ENCODE measurements at places on chromosomes 2 and 18.

DNA sequence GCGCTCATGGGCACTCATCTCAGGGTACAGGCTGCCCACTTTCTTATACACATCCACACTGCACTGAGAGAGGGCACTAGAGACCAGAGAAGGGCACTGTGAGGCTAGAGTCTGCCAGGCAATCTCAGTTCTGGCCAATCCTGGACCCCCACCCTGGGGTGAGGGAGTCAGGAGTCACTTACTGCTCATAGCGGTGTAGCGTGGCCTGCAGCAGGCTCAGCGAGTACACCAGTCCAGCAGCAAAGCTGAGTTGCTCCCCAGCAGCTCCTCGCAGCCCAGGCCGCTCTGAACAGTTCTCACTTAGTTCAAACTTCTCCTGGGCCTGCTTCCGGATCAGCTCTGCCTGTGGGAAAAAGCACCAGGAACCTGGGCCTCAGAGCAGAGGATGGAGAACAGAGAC, 12.3 kb downstream of the DCTN1 start:
- DNase-seq = no peak

GRCh38 chr18:45252474-45252873, 362.8 kb upstream of the SLC14A2 start:
- no peak for DNase-seq

- DNase-seq = peak; percentile 30
Measured at GRCh38 chr2:174341995-174342685, 7.4 kb downstream of the SP9 start.

GRCh38 chr2:132488491-132488890, 71.9 kb downstream of the GPR39 start:
- DNase-seq = no peak

GRCh38 chr2:82001614-82002013, 1697.1 kb upstream of the LRRTM1 start:
- DNase-seq = no peak

DNA sequence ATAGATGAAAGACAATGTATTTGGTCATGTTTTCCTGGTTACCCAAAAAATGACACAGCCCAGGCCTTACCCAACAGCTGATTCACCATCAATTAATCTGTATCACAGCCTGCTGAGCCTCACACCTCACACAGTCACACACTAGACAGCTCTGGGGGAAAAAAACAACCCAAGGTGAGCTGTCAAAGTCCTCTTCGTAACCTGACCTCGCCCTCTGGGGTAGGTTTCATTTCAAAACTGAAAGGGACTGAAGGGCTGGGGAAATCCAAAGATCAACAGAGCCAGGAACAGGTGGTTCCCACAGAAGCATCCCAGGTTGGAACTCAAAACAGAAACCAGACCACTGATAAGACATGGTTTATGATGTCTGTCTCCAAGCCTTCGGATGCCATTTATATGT, 18.2 kb upstream of the PCBP1 start:
- peak; percentile 76 for DNase-seq

GRCh38 chr2:169363560-169364150, 1.3 kb upstream of the LRP2 start:
- peak; percentile 64 for DNase-seq

DNA sequence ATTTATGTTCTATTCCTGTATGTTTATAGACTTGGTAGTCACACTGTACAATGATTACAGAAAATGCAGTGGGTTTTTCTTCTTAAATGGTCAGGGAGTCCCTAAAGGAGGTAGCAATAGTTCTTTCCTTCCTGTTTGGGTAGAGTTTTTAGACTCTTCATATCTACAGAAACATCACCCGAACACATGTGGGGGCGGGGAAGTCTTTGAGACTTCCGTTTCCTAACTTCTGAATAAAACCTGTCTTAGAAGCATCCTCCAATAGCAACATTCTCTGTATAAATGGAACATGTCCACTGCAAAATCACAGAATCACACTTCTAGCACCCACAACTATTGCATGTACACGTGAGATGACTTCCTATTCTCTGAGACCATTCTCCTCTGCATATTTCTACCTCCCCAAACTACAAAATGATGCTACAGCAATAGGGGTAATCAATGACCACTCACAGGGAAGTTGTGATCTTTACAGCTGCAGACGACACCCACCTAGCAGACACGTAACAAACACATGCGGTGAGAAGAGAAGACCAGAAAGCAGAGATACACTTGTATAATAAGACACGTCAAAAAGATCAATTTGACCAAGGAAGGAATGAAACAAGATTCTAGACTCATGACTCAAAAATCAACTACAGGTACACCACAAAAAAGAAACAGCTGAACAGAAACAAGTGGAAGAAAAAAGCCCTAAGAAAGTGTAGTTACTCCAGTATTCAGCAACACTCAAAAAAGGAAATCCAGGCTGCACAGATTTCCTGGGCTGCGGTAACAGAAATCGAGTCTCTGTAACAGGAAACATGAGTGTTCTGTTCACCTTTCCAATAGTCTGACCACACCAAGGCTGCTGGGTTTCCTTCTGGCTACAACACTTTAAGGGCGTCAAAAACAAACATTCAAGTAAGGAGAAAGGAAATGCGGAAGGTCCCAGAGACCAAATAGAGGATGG, 120.4 kb downstream of the ZNF516 start:
- DNase-seq = peak; percentile 61

DNA sequence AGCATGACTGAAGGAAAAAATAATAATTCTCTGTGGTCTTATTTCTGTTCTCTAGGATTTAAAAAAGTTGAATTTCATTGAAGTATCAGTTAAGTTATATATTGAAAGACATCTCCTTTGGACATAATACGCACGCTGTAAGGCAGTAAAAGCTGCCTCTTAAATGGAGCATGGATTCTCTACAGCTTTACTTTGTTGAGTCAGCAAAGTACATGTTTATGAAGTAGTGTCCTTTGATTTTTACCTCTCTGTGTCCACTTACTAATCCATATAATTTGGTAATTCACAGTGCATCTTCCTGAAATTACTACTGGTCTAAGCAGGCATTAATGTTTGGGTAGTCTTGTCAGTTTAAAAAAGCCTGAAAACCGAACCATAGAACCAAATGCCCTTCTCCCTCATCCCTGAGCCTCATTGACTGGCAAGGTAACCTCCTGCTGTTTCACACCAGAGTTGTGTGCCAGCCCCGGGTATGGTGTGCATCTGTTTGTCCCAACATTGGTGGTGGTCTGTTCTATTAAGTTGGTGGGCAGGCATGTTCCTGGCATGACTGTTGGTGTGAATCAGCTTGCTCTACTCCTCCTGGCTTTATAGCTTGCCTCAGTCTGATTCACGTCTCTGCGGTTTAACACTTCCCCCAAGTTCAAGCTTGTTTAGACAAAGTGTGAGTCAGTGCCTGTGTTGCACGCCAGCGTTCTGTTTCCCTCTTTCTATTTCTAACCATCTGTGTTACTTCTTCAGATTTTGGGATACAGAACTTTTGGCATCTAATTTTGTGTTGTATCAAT, 71.0 kb upstream of the ITM2C start:
- peak; percentile 75 for DNase-seq

DNA sequence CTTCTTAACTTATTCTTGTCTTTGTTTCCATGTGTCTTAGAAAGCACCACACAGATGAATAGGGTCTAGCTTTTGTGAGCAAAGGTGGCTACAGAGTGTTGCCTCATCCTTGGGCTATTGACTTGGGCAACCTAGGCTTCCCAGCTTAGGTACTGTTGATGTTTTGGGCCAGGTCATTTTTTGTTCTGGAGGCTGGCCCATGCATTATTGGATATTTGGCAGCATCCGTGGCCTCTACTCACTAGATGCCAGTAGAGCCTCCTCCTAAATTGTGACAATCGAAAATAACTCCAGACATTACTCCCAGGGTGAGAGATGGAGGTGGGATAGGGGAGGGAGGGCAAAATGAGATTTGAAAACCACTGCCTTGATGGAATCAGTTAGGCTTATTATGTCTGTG, 127.3 kb upstream of the EPC2 start:
- no peak for DNase-seq

DNA sequence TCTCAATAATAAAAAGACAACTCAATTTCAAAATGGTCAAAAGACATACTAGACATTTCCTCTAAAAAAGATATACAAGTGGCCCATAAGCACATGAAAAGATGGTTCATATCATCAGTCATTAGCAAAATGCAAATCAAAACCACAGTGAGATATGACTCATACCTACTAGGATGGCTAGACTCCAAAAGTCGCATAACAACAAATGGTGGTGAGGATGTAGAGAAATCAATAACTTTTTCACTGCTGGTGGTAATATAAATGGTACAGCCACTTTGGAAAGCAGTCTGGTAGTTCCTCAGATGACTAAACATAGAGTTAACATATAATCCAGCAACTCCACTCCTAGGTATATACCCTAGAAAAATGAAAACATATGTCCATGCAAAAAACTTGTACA, 242.3 kb upstream of the NOL4 start:
- no peak for DNase-seq

GRCh38 chr2:17583166-17583565, 42.7 kb downstream of the VSNL1 start:
- DNase-seq = no peak

DNA sequence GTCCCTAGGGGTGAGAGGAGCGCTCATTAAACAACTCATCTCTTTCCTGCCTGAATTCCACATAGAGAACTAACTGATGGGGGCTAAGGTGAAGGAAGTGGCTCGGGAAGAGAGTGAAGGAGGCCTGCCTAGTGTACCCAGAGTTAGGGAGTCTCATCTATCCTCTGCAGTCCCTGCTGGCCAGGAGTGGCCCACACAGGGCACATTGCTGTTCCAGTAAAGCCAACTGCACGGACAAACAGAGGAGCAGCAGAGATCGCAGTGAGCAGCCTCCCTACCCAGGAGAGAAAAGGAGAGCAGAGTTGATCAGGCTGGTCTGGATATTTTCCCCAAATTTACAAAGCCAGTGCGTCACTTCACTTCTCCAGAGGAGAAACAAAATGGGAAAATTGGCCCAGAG, 16.9 kb upstream of the FN1 start:
- DNase-seq = no peak
